SJCRH30 (cell line): ENCODE measurements at places on chromosomes 6 and 20.

DNA sequence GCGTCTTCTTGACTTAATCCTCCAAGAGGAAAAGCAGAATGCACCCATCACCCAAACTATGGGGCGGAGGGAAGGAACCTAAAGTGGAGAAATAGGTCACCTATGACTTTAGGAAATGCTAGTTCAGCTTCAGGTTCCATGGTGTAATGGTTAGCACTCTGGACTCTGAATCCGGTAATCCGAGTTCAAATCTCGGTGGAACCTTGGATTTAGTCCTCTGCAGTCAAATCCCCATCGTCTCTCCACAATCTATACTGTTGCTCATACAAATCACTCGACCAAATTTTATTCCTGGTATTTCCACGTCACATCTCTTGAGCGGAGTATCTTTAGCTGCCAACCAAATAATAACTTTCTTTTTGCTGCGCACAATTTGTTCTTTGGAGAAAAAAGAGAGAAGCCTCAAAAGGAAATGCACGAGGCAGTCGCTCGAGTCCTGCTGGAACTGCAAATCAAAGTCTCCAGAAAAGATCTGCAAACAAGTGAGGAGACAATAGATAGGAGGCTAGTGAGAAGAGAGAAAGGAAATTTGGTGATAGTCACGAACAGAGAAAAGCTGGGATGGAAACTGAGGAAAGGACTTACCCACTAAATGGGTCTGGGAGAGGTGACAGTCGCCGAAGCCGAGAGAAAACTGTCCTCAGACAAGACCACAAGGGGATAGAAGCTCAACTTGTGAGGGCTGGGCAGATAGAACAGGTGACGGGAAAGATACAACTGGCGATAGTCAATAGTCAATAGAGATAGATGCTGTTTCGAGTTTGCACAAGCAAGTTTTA is 16.6 kb downstream of the POM121L2 start:
- no peaks in the 10 kb centered on the region for H3K27me3 ChIP-seq
- peak; percentile 46 for DNase-seq
- H3K36me3 ChIP-seq, result no peaks in the 10 kb centered on the region
- no peaks in the 10 kb centered on the region for H3K4me1 ChIP-seq

DNA sequence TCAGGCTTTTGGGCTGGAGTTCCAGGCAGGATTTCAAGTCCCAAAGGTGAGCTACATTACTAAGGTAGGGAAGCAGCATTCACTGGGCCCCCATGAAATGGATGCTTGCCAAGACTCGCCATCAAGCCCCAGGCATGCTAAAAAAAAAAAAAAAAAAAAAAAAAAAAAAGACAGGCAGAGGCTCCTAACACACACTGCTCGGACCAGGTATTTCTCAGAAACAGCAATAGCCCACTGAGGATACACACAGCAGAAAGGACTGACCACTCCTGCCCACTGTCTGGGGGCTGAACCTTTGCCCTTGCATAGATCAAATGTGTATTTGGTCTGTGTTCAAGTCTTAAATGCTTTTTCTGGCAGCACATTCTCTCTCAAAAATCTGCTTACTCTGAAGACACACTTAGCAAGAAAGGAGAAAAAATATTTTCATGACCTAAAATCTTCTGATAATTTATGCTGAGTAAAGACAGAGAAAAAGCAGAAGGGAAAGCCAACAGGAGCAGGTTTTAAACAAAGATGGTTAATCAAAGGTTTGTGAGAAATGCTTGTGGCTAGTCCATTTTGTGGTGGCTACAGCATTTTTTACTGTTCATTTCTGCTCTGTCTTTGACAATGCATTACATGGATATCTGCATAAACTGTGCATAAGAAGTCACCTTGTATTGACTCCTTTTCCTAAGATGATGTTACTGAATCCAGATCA is 37.9 kb upstream of the BEND6 start:
- H3K36me3 ChIP-seq, result no peaks in the 10 kb centered on the region
- peaks cover 5% of the 10 kb centered on the region for H3K4me1 ChIP-seq
- no peak overlapping the region for H3K27ac ChIP-seq
- no peak overlapping the region for H3K4me3 ChIP-seq
- H3K27me3 ChIP-seq, result no peaks in the 10 kb centered on the region
- DNase-seq, result no peak

- no peaks in the 10 kb centered on the region for H3K4me1 ChIP-seq
- no peaks in the 10 kb centered on the region for H3K36me3 ChIP-seq
- DNase-seq, result no peak
- H3K4me3 ChIP-seq, result no peak overlapping the region
- peaks cover 8% of the 10 kb centered on the region; the same call in 1 of the 2 replicates for H3K27me3 ChIP-seq
These were observed 54.2 kb upstream of the FRMD1 start for GRCh38 chr6:168133168-168133561.

GRCh38 chr6:34196116-34196832 is 40.4 kb upstream of the HMGA1 start:
- H3K27ac ChIP-seq, result no peak overlapping the region
- peak; percentile 64 for DNase-seq
- H3K36me3 ChIP-seq, result no peaks in the 10 kb centered on the region
- peak overlapping the region; percentile 28 for H3K4me3 ChIP-seq
- peaks cover 3% of the 10 kb centered on the region for H3K27me3 ChIP-seq

GRCh38 chr6:124490122-124490521 is 472.1 kb upstream of the RNF217 start:
- H3K27me3 ChIP-seq, result no peaks in the 10 kb centered on the region
- no peak overlapping the region for H3K4me3 ChIP-seq
- no peaks in the 10 kb centered on the region for H3K36me3 ChIP-seq
- H3K4me1 ChIP-seq, result peaks cover 4% of the 10 kb centered on the region; the same call in 1 of the 2 replicates
- DNase-seq, result no peak
- no peak overlapping the region for H3K27ac ChIP-seq

DNA sequence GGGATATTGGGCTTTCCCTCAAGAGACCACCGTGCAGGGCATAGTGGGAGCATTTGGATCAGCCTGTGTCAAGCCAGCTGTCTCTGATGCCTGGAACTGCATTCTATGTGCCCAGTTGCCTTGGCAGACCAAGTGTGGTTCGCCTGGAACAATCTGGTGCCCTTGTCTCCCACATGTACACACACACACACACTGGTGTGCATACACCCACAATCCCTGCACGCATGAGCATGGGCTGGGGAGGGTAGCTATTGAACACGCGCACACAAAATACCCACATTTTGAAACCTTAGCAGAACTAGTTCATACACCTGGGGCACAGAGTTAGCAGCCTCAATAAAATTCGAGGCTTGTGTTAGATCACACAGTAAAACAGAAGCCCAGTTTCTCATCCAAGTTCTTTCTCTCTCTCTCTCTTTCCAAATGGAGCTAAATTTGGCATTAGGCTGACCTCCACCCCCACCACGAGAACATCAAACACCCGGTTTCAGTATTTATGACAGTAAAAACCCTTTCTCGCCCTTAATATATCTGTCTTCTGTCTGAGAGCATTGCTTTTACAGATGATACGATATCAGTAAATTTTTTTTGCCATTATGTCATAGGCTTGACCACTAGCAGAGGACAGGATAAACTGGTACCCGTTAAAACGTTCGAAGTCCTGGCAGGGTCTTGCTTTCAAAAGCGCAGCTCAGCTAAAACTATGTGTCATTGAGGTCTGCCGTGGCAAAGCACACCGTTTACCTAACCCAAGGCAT is 18.2 kb upstream of the NFATC2 start:
- DNase-seq, result no peak
- no peaks in the 10 kb centered on the region for H3K4me1 ChIP-seq
- H3K4me3 ChIP-seq, result no peak overlapping the region

DNA sequence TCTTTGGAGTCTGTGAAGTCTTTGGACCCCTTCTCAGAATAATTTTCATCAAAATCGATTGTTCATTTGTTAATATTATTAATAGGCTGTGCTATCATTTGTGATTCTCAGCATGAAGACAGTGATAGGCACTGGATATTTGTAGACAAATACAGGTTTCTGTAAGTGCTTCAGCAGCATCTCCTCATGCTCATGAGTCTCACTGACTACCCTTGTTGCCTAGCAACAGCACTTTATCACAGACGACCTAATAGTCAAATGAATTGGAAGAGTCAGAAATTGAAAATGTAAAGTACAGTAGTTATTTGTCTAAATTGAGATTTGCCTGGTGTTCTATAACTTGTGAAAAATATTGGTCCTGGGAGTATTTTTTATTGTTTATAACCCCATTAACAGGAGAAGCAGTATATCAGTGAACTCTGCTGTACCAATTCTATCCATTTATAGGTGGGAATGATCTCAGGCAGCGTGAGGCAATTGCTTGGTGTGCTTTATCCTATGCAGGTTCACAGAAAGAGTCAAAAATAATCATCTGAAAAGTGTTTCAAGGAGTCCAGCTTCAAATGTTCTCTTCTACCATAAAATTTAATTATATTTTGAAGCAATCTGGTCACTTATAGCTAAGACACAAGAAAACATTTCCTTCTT is 684.6 kb downstream of the RFPL4B start:
- H3K4me3 ChIP-seq, result no peak overlapping the region
- H3K27me3 ChIP-seq, result no peaks in the 10 kb centered on the region
- no peak for DNase-seq
- no peaks in the 10 kb centered on the region for H3K36me3 ChIP-seq
- H3K4me1 ChIP-seq, result peaks cover 11% of the 10 kb centered on the region

DNA sequence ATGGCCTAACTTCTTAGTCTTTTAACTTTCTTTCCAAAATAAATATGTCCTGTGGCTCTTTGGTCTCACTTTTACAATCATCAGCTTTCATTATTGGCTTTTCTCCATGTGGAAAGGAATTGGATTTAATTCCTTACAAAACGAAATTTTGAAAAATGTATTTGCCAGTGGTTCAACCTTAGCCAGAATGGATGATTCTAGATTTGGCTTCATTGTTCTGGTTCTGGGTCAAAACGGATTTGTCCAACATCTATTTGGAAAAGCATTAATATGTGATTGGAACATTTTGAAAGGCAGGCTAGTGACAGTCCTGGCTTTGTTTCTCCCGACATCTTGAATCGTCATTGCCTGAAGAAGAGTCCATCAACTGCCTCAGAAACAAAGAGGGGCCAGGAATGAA is 59.2 kb downstream of the TENT5A start:
- H3K27ac ChIP-seq, result no peak overlapping the region
- no peak overlapping the region for H3K4me3 ChIP-seq
- no peaks in the 10 kb centered on the region for H3K27me3 ChIP-seq
- no peaks in the 10 kb centered on the region for H3K36me3 ChIP-seq

GRCh38 chr6:31769684-31770371 is 7.3 kb downstream of the VWA7 start:
- H3K4me1 ChIP-seq, result no peaks in the 10 kb centered on the region
- DNase-seq, result peak; percentile 80
- H3K27ac ChIP-seq, result no peak overlapping the region

DNA sequence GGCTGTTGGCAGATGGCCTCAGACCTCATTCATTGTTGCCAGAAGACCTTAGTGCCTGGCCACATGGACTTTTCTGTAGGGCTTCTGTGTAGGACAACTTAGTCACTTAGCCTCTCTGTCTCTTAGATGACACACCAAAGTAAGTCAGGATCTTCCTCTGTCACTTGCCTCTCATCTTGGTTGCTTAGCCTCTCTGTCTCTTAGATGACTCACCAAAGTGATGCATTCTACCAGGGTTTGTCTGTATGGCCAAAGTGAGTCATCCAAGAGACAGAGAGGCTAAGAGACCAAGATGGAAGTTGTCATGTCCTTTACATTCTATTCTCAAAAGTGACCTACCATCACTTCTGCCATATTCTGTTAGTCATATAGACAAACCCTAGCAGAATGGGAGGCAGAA is 255.9 kb upstream of the DEFB112 start:
- H3K36me3 ChIP-seq, result no peaks in the 10 kb centered on the region
- no peak overlapping the region for H3K4me3 ChIP-seq
- H3K27ac ChIP-seq, result no peak overlapping the region

DNA sequence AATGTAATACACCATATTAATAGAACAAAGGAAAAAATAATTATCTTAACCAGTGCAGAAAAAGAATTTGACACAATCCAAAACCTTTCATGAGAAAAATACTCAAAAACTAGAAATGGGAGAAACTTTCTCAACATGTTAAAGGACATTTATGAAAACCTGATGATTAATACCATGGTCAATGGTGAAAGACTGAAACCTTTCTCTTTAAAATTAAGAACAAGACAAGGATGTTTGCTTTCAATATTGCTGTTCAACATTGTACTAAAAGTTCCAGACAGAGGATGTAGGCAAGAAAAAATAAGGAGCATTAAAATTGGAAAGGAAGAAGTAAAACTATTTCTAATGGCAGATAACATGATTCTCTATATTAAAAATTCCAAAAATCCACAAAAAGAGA is 981.3 kb upstream of the FLRT3 start:
- no peak for DNase-seq
- H3K4me3 ChIP-seq, result no peak overlapping the region
- H3K27me3 ChIP-seq, result no peaks in the 10 kb centered on the region
- no peaks in the 10 kb centered on the region for H3K36me3 ChIP-seq
